ENCODE measurements at places on chromosomes 6 and 20.

DNA sequence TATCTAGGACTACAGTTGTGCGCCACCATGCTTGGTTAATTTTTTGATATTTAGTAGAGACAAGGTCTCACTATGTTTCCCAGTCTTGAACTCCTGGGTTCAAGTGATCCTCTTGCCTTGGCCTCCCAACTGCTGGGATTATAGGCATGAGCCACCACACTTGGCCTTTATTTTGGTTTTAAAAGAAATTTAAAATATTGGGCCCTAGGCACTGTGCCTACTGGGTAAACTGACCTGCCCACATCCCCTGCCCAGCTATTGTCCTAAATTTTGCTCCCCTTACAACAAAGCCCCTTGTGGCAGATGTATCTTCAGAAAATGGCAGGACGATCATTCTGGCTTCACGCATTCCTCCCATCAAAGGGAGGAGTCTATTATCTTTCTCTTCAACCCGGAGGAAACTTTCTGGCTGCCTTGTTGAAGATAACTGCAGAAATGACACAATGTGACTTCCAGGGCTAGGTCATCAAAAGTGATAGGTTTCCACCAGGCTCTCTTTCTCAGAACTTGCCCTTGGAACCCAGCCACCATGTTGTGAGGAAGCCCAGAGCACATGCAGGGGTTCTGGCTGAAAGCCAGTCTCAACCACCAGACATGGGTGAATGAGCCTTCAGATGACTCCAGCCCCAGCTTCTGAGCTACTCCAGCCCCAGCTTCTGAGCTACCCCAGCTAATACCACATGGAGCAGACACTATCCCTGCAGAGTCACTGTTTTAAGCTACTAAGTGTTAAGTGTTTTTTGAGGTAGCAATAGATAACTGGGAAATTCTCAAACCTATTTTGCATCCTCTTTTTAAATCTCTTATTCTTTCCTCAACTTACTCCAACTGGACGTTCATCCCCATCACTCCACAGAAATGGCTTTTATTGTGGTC is 4.6 kb upstream of the GUCA1B start:
- no peak for DNase-seq

GRCh38 chr6:42569102-42570028 is 5.5 kb downstream of the UBR2 start:
- DNase-seq: no peak

DNA sequence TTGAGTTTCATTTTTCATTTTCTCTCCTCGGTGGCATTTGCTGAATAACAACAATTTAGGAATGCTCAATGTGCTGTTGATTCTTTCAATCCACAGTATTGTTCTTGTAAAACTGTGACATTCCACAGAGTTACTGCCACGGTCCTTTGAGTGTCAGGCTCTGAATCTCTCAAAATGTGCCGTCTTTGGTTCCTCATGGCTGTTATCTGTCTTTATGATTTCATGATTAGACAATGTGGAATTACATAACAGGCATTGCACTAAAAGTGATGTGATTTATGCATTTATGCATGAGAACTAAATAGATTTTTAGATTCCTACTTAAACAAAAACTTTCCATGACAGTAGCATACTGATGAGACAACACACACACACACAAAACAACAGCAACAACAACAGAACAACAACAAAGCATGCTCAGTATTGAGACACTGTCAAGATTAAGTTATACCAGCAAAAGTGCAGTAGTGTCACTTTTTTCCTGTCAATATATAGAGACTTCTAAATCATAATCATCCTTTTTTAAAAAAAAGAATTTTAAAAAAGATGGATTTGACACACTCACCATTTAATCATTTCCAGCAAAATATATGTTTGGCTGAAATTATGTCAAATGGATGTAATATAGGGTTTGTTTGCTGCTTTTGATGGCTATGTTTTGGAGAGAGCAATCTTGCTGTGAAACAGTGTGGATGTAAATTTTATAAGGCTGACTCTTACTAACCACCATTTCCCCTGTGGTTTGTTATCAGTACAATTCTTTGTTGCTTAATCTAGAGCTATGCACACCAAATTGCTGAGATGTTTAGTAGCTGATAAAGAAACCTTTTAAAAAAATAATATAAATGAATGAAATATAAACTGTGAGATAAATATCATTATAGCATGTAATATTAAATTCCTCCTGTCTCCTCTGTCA is 88.1 kb downstream of the SNAP25 start:
- no peak for DNase-seq

DNA sequence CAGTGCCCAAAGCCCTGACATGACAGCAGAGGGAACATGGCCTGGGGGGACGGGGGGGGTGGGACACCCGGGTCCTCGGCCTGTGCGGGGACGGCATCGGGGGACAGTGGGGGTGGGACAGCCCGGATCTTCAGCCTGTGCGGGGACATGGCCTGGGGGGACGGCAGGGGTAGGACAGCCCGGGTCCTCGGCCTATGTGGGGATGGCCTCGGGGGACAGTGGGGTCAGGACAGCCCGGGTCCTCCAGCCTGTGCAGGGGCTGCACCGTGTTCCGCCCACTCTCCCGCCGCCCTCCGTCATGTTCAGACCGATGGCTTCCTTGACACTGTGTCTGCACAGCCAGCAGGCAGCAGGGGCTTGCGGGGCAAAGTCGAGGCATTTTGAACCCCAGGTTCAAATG is 7.0 kb downstream of the BIRC7 start:
- no peak for DNase-seq

GRCh38 chr20:39853050-39853449 is 836.0 kb downstream of the MAFB start:
- DNase-seq: no peak

DNA sequence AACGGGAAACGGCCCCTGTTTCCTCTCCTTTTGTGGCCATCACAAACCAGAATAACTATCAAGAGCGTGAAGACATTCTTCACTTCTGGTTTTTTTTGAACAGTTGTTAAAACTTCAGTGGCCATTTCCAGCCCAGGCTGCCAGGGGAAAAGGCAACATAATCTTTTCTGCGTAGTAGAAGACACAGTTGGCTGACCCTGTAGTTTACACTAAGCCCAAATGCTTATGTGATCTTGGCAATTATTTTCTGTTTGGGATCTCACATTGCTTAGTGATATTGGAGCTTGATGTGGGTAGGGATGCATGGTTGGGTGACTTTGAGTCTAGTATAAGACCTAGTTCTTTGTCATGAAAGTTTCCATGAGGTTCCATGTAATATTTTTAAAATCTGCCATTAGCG is 449.4 kb upstream of the CDH4 start:
- DNase-seq: no peak

DNA sequence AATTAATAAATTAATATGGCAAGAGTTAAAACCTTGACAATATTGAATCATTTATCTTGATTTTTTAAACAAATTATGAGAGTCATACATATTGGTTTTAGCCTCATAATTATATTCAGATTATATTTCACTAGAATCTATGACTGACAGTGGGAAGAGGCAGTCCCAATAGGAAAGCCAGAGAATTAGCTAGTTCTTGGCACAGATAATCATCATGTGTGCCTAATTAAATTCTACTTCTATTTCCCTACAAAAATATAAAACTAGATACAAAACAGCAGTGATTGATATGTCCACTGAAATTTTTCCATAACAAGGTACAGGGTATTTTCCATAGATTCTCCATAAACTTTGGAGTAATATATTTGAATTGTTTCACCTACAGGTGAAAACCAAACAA is 38.6 kb downstream of the COL9A1 start:
- no peak for DNase-seq

- no peak for DNase-seq
Observed at GRCh38 chr6:159595173-159595572, 97.9 kb downstream of the SOD2 start.

GRCh38 chr6:166173281-166173951 is 5.8 kb upstream of the TBXT start:
- DNase-seq: no peak

DNA sequence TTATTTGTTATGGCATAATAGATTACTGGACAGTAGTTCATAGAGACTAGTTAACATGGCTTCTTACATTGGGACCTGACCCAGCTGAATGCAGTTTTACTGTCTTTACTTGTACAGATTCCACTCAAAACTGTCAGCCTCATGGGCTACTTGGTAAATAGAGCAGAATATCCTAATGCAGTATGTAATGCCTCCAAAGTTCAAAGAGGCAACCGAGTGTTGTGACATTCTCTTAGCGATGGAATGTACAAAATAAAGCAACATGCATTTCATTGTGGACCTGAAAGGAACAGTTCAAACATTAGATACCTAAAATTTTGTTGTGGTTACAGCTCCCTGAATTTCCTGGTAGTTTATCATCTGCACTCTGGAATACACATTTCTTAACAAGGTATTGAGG is 29.1 kb upstream of the RGS17 start:
- DNase-seq: no peak

DNA sequence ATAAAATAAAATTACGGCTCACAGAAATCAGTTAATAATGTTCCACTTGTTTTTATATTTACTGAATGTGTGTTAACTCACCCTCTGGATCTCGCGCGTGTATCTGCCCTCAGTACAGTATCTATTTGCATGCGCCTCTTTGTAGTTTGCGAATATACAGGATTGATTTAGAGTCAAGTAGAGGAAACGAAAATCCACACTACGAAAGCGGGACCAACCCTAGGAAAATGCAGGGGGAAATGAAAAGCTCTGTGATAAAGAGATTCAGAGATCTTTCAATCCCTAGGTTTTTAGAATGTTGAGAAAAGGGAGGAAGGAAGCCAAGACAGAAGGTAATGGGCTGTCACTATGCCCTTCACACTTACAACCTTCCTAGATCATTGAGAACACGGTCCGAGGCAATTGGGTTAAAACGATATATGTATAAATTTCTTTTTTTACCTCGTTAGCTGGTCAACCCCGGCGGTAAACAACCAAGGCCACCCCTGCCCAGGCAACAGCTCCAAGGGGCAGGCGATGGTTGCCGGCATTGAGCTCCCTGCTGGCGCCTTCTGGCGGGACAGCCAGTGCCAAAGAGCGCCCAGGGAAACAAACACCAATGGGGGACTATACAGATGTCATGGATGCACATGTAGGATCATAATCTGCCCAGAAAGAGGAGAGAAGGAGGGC is 792 bp upstream of the FUT9 start:
- no peak for DNase-seq

DNA sequence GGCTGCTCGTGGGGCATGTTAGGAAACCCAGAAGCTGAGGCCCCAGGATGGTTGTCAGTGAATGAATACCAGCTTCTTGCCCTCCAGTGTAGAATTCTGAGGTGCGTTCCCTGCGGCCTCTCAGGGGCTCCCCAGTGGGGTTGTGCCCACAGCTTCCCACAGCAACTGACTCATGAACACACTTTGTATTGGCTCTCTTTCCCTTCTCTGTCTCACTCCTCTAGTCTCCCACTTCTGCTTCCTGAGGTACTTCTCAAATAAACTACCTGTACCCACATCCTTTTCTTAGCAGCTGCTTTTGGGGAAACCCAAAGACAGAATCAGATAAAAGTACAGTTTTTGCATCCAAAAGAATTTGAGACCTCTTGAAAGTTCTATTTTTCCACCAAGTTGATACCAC is 107.7 kb upstream of the JAG1 start:
- DNase-seq: no peak

- no peak for DNase-seq
Observed at GRCh38 chr6:129029778-129030177, 146.8 kb downstream of the LAMA2 start.

DNA sequence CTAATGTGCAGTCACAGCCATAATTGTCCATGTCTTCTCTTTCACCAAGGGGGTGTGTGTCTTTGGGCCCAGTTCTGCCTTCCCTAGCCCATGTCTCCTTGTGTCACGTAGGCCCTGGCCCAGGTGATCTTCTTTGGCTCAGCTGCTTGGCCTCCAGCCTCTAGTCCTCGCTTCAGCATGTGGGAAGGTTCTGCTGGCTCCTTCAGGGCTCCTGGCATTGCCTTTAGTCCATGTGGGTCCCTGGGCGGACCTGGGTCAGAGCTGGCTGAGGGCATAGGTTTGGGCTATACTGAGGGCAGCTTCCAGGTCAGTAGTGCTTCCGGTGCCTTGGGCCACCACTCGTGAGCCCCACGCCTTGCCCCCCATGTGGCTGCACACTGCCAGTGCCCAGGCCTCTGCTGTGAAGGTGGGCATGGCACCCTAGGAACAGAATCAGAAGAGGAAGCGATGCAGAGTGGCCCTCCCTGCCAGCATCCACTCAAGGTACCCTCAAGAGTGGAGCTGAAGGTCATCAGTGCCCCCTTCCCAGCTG is 12.8 kb downstream of the AARS2 start:
- no peak for DNase-seq

GRCh38 chr20:5596401-5597193 is 153.6 kb upstream of the SHLD1 start:
- DNase-seq: no peak

- DNase-seq: no peak
Observed at GRCh38 chr6:41940759-41941279, 789 bp downstream of the CCND3 start.

DNA sequence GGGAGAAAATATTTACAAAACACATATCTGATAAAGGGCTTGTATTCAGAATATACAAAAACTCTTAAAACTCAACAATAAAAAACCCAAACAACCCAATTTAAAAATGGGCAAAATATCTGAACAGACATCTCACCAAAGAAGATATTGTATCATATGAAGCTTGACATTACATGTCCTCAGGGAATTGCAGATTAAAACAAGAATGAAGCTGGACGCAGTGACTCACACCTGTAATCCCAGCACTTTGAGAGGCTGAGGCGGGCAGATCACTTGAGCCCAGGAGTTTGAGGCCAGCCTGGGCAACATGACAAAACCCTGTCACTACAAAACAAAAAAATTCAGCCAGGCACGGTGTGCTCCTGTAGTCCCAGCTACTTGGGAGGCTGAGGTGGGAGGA is 135.4 kb upstream of the AKIRIN2 start:
- no peak for DNase-seq

DNA sequence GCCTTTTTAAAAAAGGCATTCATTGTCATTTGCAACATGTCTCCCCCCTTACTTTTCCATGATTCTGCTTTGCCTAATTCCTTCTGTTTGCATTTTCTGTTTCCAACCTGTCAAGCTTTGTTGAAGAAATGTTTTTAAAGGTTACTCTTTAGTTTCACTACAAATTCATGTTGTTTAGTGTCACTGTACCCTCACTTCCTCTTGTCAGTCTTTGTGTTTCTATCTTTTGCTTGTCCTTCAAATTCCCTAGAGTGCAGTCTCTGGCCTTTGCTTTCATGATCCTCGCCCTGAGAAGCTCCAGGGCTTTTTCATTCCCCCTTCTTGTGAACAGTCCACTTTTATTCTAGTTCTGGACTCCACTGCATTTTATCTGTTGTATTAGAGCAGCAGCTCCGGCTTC is 90.6 kb downstream of the MAP3K4 start:
- DNase-seq: no peak
